NCI-H446 treated with DMSO at 0.1 percent for 48 hours (cell line): ENCODE measurements at places on chromosomes 13 and 19.

DNA sequence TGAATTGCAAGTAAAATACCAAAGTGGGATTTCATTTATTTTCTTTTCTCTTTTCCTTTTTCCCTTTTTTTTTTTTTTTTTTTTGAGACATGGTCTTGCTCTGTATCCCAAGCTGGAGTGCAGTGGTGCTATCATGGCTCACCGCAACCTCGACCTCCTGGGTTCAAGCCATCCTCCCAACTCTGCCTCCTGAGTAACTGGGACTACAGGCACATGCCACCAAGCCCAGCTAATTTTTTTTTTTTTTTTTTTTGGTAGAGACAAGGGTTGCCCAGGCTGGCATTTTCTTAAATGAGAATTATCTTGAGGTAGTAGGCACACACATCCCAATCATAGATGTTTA is 68.5 kb upstream of the GPR183 start:
- no peak for DNase-seq

DNA sequence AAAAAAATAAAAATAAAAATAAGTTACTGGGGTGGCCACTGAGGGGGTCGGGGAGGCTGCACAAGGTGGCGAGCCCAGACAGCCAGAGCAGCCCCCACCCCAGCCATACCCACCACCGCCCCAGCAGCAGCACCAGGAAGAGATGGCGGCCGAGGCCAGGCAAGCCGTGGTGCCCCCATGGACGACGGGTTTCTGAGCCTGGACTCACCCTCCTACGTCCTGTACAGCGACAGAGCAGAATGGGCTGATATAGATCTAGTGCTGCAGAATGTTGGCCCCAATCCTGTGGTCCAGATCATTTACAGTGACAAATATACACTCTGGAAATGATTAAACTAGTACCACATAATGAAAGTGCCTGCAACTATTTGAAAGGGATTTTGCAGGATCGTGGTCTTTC is 71.6 kb upstream of the ZDHHC20 start:
- DNase-seq = no peak

- DNase-seq = no peak
These were observed 2.0 kb upstream of the GATAD2A start for GRCh38 chr19:19403373-19403901.

GRCh38 chr19:33402421-33403220 is 29.1 kb downstream of the CEBPG start:
- no peak for DNase-seq

DNA sequence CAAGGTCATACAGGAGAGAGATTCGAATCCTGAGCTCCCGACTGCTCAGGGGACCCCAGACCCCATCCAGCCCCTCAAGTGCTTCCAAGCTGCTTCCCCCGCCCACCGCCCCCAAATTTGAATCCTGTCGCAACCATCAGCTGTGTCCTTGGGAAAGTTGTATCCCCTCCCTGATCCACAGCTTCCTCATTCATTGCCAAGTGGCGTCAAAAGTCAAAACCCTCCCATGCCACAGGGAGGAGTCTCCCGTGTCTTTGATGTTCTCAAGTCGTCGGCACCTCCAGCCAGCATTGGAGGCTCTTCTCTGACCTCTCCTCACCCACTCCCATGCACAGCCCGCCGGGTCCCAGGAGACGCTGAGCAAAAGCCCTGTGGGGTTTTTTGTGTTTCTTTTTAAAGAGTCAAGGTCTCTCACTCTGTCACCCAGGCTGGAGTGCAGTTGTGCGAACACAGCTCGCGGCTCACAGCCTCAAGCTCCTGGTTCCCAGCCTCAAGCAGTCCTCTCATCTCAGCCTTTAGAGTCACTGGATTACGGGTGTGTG is 2.8 kb upstream of the IFI30 start:
- DNase-seq = no peak
